Vein endothelial cell (primary cell): ENCODE measurements at places on chromosomes 6 and 20. TPM values are rescaled to one million over a fixed set of nuclear protein-coding genes. Genes with fewer than 3 reads are reported as not detected.

The BACH2 gene
- 1.8 and 2.9 TPM in 2 replicates for total RNA-seq

The SAMD3 gene
- total RNA-seq = not detected in 2 replicates

The TP53TG5 gene
- not detected in 2 replicates for total RNA-seq

The RPP21 gene
- total RNA-seq = 22.4 and 34.3 TPM in 2 replicates

The CLPSL1 gene
- not detected in 2 replicates for total RNA-seq

The L3MBTL3 gene
- total RNA-seq = 46.4 and 70.3 TPM in 2 replicates

The FABP7 gene
- not detected in 2 replicates for total RNA-seq

The SNTA1 gene
- total RNA-seq = 7.1 and 8.5 TPM in 2 replicates

The TXLNB gene
- 0.33 and 0.38 TPM in 2 replicates for total RNA-seq

The SLC22A16 gene
- total RNA-seq = not detected in 2 replicates

The MEI4 gene
- total RNA-seq = under 0.01 TPM in 2 replicates

The SDCBP2 gene
- total RNA-seq = 4.9 and 6.2 TPM in 2 replicates

The LKAAEAR1 gene
- total RNA-seq = 0.33 TPM in 1 of 2 replicates, not detected in the other

The AGER gene
- 0.48 TPM in 1 of 2 replicates, not detected in the other for total RNA-seq

The NCOA3 gene
- 40.8 and 42.2 TPM in 2 replicates for total RNA-seq

The PERP gene
- 31.6 and 34.9 TPM in 2 replicates for total RNA-seq

The SOBP gene
- total RNA-seq = 1.6 and 3.9 TPM in 2 replicates

The PSORS1C2 gene
- total RNA-seq = not detected in 2 replicates

The RAET1L gene
- not detected in 2 replicates for total RNA-seq

The GGTLC1 gene
- total RNA-seq = not detected in 2 replicates

The RNF144B gene
- 75.1 and 108 TPM in 2 replicates for total RNA-seq

The PBX2 gene
- total RNA-seq = 43.5 and 53.6 TPM in 2 replicates

The MCCD1 gene
- not detected in 2 replicates for total RNA-seq
